Astrocyte of the hippocampus (primary cell): ENCODE measurements at places on chromosomes 2 and 18.

- no peak for DNase-seq
Measured at GRCh38 chr18:58315041-58315440, 271.0 kb downstream of the NEDD4L start.

GRCh38 chr18:45687621-45688020 is 36.4 kb upstream of the SLC14A1 start:
- no peak for DNase-seq

- DNase-seq = no peak
Measured at GRCh38 chr18:67608191-67608590, 91.7 kb upstream of the DSEL start.

DNA sequence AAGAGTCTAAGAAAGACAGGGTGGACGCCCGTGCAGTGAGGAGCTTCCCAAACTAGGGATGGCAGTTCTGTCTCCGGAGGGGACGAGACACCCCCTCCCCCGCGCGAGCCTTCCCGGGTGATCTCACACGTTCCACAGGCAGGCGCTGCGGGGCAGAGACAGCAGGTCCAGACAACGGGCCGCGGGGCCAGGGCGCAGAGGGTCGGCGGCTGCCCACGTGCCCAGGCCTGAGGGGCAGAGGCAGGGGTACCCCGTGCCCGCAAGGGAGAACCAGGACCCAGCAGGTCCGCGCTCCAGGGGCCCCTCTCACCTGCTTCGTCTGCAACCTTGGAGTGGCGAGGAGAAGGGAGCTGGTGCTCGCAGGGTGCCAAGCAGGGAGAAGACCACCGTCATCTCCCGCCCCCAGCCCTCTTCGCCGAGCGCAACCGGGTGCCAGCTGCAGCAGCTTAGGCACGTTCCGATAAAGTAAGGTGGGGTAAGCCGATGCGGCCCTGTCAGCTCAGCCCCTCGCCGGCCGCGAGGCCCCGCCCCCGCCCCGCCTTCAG is at the start of gene GPR155:
GPR155 (minus strand) TSS at position 467 of the 545 bp plus-strand sequence. CDS start 5,073 bp downstream, outside the sequence.
- DNase-seq = peak; percentile 72

GRCh38 chr2:135775420-135775819 is 33.8 kb downstream of the UBXN4 start:
- no peak for DNase-seq

GRCh38 chr2:128454980-128455720 is 136.5 kb upstream of the HS6ST1 start:
- DNase-seq = no peak

GRCh38 chr18:7256618-7257425 is 25.9 kb downstream of the LRRC30 start:
- no peak for DNase-seq

- DNase-seq = no peak
Measured at GRCh38 chr2:2901384-2902345, 476.0 kb downstream of the EIPR1 start.

DNA sequence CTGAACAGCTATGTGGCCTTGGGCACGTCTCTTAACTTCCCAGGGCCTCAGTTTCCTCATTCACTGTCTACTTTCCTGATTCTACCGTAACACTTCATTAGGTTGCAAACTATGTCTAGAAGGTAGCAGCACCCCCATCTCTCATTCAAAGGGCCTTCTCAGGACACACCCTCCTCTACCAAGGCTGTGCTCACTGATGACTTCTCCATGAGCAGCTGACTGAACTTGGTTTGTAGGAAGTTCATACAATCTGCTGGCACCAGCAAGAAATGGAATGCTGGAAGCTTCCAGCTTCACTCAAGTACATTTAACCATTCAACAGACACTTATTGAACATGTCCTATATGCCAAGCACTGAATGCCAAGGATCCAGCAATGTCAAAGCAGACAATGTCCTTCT is 250.8 kb upstream of the CTAGE1 start:
- DNase-seq = peak; percentile 42

DNA sequence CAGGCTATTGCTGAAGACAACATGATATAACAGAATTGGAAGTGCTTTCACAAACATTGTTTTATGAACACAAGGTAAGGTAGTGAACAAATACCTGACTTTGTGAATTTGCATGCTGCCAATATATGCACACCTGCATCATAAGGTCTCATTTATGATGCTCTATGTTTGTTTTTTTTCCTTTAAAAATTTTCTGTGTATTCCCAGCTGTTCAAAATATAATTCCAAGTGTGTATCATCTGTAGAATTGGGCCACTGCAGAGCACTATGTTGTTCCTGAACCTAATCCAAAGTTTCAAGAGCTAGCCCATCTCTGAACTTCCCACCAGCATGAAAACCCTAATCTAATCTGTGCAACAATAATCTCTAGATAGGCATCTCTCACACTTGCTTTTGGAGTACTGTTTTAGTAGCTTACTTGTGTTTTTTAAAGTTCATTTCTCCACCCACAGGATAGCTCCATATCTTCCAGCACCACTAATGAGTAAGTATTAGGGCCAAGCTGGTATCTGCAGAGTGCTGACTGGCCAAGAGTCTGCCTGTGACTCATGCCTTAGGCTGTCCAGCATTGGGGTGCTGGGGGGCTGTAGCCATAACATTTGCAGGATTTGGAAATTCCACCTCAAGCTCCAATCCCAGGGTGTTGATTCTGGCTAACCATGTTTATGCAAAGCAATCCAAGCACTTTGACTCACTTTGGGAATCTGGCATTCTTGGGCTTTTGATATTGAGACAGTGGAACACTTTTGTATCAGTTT is 208.2 kb upstream of the REV1 start:
- DNase-seq = peak; percentile 95

GRCh38 chr2:204152616-204153015 is 216.1 kb downstream of the ICOS start:
- DNase-seq = peak; percentile 49

GRCh38 chr18:25408293-25408692 is 56.3 kb upstream of the ZNF521 start:
- DNase-seq = no peak

DNA sequence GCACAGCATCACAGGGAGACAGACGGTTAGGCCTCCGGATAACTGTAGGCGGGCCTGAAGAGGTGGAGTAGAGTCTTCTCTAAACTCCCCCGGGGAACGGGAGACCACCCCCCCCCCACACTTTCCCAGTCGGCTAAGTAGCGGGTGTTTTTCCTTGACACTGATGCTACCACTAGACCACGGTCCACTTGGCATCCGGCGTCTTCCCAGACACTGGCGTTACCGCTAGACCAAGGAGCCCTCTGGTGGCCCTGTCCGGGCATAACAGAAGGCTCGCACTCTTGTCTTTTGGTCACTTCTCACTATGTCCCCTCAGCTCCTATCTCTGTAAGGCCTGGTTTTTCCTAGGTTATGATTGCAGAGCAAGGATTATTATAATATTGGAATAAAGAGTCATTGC is 25.7 kb upstream of the NCL start:
- DNase-seq = no peak

DNA sequence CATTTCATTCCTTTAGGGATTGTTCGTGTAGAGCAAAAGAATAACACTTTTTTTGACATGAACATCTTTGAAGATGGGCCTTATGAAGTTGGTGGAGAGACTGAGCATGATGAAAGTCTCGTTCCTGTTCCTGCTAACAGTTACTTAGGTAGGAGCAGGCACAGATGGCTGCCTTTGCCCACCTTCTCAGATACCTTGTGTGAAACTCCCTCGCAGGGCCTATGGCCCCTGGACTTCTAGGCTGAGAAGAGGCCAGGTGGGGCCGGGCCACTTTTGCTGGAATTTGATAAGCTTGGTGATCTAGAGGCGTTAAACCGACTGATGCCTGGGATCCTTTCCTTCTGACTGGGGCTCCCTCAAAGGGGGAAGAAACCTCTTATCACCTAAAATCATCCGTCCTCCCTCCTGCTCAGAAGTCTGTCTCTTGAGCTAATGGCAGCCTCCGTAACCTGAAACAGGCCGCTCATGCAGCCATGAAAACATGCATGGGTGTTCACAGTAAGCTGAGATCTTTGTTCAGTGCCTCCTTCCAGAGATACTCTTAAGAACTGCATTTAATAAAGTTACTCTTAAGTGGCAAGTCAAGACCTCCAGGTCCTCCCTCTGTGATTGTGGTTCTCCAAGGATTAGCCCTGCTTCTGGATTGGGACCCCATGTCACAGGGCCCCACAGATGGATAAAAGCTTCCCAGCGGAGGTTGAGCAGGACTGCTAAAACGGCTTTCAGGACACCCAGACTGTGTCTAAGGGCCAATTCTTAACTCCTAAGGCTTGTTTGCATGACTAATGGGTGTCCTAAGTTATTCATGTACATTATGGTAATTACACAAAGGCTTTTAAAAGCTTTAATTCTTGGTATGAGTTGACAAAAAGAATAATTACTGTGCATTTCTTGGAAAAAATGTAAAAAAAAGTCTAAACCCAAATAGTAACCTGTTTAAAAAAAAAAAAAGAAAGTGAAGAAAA is 43.9 kb downstream of the ITGA6 start:
- no peak for DNase-seq

DNA sequence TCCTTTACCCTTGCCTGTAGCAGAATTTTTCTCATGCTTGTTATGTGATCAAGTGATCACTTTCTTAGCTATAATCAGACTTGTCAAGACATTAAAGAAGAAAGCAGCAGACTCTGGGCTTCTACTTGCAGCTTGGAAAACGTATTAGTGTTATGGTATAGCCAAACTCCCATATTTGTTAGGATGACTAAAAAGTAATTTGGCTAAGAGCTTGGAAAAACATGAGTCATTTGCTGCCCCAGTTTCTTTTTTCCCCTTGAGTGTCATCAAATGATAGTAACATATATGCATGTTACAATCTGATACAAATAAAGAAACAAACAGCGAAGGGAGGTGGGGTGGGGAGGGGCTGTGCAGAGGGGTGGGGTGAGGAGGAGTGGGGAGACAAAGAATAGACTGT is 155.5 kb downstream of the IKZF2 start:
- no peak for DNase-seq
